Suprapubic skin (tissue), 4 donors: ENCODE measurements at places on chromosomes 4 and X. TPM values are rescaled to one million over a fixed set of nuclear protein-coding genes. Genes with fewer than 3 reads are reported as not detected.

GRCh38 chr4:11765849-11766453, 337.3 kb upstream of the HS3ST1 start:
- DNase-seq, result no peak
- H3K27me3 ChIP-seq, result no peaks in the 10 kb centered on the region
- H3K4me1 ChIP-seq, result no peaks in the 10 kb centered on the region
- H3K36me3 ChIP-seq, result no peaks in the 10 kb centered on the region

- no peaks in the 10 kb centered on the region for H3K36me3 ChIP-seq
- no peaks in the 10 kb centered on the region for H3K27me3 ChIP-seq
- H3K4me3 ChIP-seq, result no peak overlapping the region
- H3K27ac ChIP-seq, result no peak overlapping the region
Observed at GRCh38 chr4:158728236-158728635, 5.0 kb upstream of the PPID start.

GRCh38 chr4:141210168-141210567, 10.5 kb upstream of the ZNF330 start:
- no peak overlapping the region for H3K27ac ChIP-seq
- H3K4me1 ChIP-seq, result no peaks in the 10 kb centered on the region
- H3K27me3 ChIP-seq, result no peaks in the 10 kb centered on the region
- DNase-seq, result no peak

COX7B gene
- 345 TPM for total RNA-seq

EGF gene
- total RNA-seq, result 20.3 TPM

CCNG2 gene
- total RNA-seq, result 44.0 TPM

RASL11B gene
- total RNA-seq, result 1.6 TPM
